ENCODE measurements at places on chromosomes 7 and 10. TPM values are rescaled to one million over a fixed set of nuclear protein-coding genes. Genes with fewer than 3 reads are reported as not detected.

Gene IQUB
- 9.9 TPM for total RNA-seq

Gene FKBP9
- total RNA-seq, result 129 TPM

Gene POMZP3
- 15.9 TPM for total RNA-seq

Gene NUPR2
- total RNA-seq, result not detected

Data from uterus (tissue), 4 donors.